Nephron progenitor cell (in vitro differentiated cells): ENCODE measurements at places on chromosomes 5 and 9.

DNA sequence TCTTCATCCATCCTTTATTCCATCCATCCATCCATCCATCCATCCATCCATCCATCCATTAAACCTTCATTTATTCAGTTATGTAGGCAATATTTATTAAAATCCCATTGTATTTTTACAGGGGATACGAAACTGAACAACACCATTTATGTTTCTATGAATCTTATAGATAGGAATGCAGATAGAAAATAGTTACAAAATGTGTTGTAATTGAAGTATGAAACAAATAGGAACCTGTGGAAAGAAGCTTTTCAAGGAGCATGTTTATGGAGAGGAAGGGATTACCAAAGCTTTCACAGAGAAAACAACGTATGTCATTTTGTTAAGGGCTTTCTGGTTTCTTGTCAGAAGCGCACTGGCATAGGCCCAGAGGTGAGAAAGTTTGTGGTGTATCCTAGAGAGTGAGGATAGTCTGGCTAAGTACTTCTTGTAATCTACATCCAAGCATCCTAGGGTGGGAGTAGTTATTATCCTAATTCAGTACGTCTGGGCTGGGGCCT, 184.0 kb downstream of the CNTLN start:
- DNase-seq, result no peak

DNA sequence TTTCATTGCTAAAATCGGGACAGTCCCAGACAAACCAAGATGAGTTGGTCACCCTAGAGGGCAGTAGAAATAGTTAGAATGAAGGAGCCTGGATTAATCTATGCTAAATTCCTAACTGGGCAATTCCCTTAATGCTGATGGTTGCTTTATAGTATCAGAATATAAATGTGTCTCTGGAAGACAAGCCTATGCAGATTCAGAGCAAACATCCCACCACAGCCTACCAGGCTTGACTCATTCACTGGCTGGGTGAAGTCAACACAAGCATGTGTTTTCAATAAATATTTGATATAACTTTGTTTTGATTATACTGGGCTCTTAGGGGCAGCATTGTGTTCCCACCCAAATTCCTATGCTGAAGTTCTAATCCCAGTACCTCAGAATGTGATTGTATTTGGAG, 79.3 kb downstream of the RMI1 start:
- DNase-seq, result no peak

DNA sequence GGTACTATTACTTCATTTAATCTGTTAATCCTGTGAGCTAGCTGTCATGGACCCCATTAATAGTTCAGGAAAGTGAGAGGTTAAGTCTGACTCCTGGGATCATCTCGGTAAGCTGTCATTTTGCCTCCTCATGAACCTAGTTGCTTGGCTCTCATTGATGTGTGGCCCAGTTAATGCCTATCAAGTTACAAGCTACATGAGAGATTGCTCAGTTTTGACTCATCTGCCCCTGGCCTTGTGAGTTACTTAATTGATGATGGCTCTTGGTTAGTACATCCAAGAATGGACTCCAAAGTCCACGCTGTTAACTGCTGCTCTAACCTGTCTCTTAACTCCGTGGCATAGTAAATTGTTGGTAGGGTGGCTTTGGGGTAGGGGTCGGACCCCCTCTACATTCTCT, 23.9 kb downstream of the LARP1 start:
- no peak for DNase-seq

- DNase-seq, result no peak
Measured at GRCh38 chr5:121024416-121025311, 560.6 kb downstream of the PRR16 start.

- peak; percentile 30 for DNase-seq
Measured at GRCh38 chr5:169637085-169637548, at the start of gene DOCK2. Gene DOCK2, plus strand, starts transcription at chr5:169637275. Its CDS starts 52 bp downstream, at chr5:169637327.

GRCh38 chr5:98307811-98308210, 465.7 kb upstream of the RGMB start:
- no peak for DNase-seq
